ENCODE measurements at places on chromosomes 3 and 15.

DNA sequence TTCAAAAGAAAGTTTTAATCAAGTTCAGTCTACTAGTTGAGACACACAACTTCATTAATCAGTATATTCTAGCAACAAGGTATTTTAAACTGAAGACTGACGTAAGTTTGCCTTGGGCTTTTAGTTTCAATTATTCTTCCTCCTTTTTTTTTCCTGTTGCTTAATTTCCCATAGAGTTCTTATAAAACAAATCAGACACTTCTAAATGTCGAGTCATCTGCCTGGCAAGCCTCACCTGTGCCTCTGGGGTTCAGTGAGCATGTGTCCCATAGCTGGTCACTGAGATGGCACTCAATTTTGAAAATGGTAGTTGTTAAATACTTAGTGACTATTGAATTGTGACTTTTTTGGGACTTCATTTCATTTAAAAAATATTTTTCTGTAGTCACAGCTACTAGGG is 27.4 kb downstream of the NKIRAS1 start:
- DNase-seq: no peak

DNA sequence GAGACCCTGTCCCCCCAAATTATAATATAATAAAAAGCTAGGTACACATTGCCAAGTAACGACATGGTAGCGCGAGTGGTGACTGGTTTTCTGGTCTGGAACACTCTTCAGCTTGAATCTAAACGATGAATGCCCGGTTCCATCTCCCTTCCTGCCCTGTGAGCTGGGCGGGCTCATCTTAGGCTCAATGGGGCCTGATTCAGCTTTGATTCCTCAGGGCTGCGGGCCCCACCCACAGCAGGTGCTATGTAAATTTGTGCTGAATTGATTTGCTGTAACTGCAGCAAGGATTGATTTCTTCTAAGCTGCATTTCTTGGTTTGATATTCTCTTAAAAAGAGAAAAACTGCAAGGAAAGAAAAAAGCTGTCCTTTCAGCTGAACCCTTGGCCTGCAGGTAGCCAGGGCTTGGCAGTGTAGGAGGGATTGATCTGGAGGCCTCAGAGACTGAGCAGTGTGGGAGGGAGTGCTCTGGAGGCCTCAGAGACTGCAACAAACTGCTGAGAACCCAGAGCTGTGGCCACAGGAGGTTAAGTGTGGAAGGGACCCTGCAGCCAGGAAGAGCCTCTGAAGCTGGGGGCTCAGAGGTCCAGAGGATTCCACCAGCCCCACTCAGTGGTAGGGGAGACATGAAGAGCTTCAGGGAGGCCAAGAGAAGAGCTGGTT is 231.6 kb downstream of the XXYLT1 start:
- DNase-seq: no peak

DNA sequence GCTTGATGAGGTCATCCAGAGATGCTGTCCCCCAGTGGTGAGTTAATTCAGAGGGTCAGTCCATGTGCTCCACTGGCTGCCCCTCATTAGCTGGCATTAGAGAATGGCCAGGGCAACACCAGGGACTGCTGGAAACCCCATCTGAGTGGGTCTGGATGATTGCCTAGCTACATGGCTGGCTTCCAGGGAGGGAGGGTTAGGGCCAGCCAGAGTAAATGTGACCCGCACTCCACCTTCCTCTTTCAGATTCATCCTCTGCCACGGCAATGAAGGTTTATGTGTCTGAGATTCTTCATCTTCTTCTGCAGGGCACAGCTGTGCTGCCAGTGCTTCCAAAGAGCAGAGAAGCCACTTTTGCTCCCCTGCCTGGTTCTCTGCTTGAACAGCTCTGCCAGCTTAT is 391.9 kb downstream of the OCA2 start:
- DNase-seq: no peak

DNA sequence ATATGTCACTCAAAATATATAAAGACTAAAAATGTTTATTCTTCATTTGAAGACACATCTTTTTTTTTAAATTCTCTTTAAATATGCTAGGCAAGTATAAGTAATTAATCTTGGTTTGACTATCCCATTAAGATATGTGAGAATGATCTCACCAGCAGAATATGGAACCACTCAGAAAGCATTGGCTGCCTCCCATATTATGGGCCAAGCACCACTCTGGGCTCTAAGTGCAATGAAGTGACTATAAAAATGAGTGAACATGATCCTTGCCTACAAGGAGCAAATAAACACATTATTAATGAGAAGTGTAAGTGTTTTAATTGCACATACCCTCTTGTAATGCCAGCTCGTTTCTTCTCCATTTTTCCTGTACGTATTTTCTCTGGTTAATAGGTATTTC is 328.5 kb downstream of the NAALADL2 start:
- DNase-seq: no peak

- DNase-seq: no peak
Measured at GRCh38 chr3:195548501-195548900, 5.4 kb upstream of the PPP1R2 start.

GRCh38 chr3:9100513-9100894 is 137.2 kb upstream of the RAD18 start:
- no peak for DNase-seq
